NCI-H1092 treated with DMSO at 0.1 percent for 48 hours (cell line): ENCODE measurements at places on chromosomes 2 and 18.

DNA sequence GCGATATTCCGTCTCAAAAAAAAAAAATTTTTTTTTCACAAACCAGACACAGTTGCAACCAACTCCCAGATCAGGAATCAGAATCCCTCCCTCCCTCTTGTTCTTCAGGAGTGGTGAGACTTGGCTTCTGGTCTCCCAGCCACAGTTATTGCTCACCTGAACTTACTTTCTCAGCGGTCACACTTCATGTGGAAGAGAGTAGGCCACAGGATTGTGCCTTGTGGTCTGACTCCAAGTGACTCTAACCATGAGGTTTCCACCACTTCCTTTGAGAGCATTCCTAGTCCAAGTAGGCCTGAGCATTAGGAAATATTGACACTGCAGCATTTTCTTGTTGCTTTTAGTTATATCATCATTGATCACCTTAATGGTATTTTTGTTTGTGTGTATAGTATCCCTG is 12.1 kb downstream of the FMNL2 start:
- no peak for DNase-seq

DNA sequence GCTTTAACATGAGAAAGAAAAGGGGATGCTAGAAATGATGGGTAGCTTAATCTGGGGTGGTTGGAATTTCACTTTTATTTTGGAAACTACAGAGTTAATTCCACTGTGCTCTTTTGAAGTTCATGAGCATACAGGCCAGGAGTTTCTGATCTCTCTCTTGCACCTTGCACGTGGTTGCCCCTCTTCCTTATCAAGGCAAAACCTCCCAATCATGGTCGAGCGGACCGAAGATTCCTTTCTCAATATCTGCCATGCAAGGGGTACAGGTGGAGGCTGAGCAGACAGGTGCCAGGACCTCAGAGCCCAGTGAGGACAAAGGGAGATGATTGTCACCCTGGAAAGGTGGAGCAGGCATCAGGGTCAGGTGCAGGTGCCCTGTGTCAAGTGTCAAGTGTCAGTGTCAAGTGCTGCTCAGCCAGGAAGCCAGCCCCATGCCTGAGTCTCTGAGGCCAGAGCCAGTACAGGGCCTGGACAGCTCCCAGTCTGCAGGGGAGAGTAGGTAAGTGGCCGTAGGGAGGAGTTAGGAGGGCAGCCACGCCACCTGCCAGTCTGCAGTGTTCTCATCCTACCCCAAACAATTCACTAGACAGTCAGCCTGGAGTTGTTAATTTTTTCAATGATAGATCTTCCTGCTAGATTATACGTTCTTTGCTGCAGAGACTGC is 42.2 kb downstream of the LPIN1 start:
- DNase-seq: no peak

- no peak for DNase-seq
Measured at GRCh38 chr2:136373841-136374240, 255.9 kb upstream of the CXCR4 start.

GRCh38 chr18:8584798-8585197 is 24.4 kb upstream of the RAB12 start:
- DNase-seq: no peak

GRCh38 chr2:26640331-26640745 is 828 bp downstream of the CIB4 start:
- no peak for DNase-seq

GRCh38 chr2:159124441-159124911 is 156.0 kb downstream of the TANC1 start:
- DNase-seq: no peak

GRCh38 chr2:158732573-158733429 is 62.3 kb upstream of the DAPL1 start:
- DNase-seq: no peak
